Pericardium fibroblast (primary cell): ENCODE measurements at places on chromosomes 11 and 22. TPM values are rescaled to one million over a fixed set of nuclear protein-coding genes. Genes with fewer than 3 reads are reported as not detected.

The NXPE1 gene
- total RNA-seq, result not detected in 2 replicates

The NCF4 gene
- not detected in 2 replicates for total RNA-seq

The TOMM22 gene
- total RNA-seq, result 49.0 and 56.1 TPM in 2 replicates

The HEPHL1 gene
- not detected in 2 replicates for total RNA-seq

The MRGPRX4 gene
- not detected in 2 replicates for total RNA-seq

The VPS26B gene
- 42.4 and 46.0 TPM in 2 replicates for total RNA-seq

The C22orf31 gene
- total RNA-seq, result not detected in 2 replicates

The RAG1 gene
- total RNA-seq, result 0.12 and 0.43 TPM in 2 replicates

The OR10D3 gene
- total RNA-seq, result not detected in 2 replicates

The HPX gene
- not detected in 2 replicates for total RNA-seq

The C22orf42 gene
- not detected in 2 replicates for total RNA-seq

The PNPLA2 gene
- total RNA-seq, result 32.1 and 37.1 TPM in 2 replicates
